MM.1S (cell line): ENCODE measurements at places on chromosomes 5 and 9.
A peak's percentile ranks its signal among the peaks of the same experiment; 100 is the strongest.

DNA sequence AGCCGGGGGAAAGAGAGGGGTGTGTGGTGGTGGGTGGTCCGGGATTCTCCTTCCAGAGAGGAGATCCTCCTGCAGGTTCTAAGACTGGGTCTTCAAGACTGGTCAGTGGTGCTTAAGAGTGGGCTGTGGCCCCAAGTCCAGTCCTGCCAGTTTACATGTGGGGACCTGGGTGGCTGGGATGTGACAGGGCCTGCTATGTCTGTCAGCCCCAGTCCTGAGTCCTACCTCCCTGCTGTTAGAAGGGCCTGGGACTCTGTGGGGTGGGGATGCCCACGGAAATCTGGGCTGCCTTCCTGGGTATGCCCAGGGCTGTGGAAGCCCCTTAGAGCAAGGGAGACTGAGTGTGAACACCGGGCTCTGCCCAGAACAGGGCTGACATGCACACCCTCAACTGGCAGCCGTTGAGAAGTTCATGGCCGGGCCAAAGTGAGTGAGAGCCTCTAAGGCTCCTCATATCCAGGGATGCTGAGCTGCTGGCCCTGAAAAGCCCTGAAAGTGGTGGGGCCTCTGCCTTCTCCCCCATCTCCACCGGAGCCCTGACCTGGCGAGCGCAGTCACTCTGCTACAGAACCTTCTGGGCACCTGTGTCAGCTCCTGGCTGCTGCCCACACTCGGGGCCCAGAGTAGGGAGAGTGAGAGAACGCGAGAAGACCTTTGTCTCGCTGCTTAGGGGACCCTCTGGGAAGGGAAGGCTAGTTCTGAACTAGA lies 1.7 kb downstream of the PHF2 start:
- peak overlapping the region; percentile 68 for H3K4me3 ChIP-seq
- H3K27ac ChIP-seq, result no peak overlapping the region
- no peaks in the 10 kb centered on the region for H3K36me3 ChIP-seq
- DNase-seq, result no peak
- no peaks in the 10 kb centered on the region for H3K27me3 ChIP-seq
- H3K4me1 ChIP-seq, result peaks cover 6% of the 10 kb centered on the region; the same call in 1 of the 2 replicates

- no peak for DNase-seq
- H3K36me3 ChIP-seq, result no peaks in the 10 kb centered on the region
- H3K27me3 ChIP-seq, result no peaks in the 10 kb centered on the region
- no peaks in the 10 kb centered on the region for H3K4me1 ChIP-seq
- no peak overlapping the region for H3K4me3 ChIP-seq
Measured at GRCh38 chr5:104706600-104706999, 1144.0 kb upstream of the NUDT12 start.

DNA sequence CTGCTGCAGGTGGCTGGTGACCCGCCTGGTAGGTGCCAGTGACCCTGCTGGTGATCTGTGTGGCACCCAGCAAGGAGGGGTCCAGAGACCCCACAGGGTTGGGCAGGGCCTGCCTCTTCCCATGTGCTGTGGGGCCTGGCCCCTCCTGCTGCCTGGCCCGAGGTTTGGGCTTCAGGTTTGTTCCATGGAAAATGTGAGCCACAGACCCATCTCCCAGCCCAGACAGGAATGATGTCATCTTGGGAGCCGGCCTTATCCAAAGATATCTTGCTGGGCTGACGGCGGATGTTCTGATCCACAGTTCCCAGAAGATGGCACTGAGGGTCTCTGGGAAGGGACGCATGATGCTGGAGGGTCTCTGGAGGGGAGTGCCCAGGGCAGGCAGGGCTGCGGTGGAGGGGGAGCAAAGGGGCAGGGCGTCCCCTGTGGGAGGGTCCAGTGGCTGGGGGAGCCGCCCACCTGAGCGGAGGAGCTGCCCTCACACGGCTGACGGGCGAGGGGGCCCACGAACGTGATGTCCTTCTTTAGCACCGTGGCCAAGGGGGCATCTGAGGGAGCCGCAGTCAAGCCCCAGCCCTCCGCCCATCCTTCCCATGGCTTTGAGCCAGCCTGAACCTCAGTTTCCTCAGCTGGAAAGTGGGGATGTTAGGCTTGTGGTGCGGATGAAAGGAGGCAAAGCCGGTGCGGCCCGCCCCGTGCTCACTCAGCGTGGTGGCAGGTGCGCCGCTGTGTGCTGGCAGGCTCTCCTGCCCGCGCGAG lies 68.1 kb downstream of the COL5A1 start:
- no peak overlapping the region for H3K27ac ChIP-seq
- no peaks in the 10 kb centered on the region for H3K36me3 ChIP-seq
- H3K4me1 ChIP-seq, result no peaks in the 10 kb centered on the region
- H3K27me3 ChIP-seq, result peaks cover 68% of the 10 kb centered on the region

GRCh38 chr9:85215416-85215815 lies 526.3 kb downstream of the AGTPBP1 start:
- H3K27me3 ChIP-seq, result no peaks in the 10 kb centered on the region
- H3K27ac ChIP-seq, result no peak overlapping the region
- H3K36me3 ChIP-seq, result no peaks in the 10 kb centered on the region

- H3K36me3 ChIP-seq, result no peaks in the 10 kb centered on the region
- H3K27ac ChIP-seq, result no peak overlapping the region
- H3K4me3 ChIP-seq, result no peak overlapping the region
- no peak for DNase-seq
Measured at GRCh38 chr5:78109891-78110324, 184.6 kb downstream of the AP3B1 start.

GRCh38 chr5:58182287-58182841 lies 277.5 kb downstream of the PLK2 start:
- no peaks in the 10 kb centered on the region for H3K36me3 ChIP-seq
- H3K27ac ChIP-seq, result no peak overlapping the region
- H3K4me1 ChIP-seq, result no peaks in the 10 kb centered on the region

DNA sequence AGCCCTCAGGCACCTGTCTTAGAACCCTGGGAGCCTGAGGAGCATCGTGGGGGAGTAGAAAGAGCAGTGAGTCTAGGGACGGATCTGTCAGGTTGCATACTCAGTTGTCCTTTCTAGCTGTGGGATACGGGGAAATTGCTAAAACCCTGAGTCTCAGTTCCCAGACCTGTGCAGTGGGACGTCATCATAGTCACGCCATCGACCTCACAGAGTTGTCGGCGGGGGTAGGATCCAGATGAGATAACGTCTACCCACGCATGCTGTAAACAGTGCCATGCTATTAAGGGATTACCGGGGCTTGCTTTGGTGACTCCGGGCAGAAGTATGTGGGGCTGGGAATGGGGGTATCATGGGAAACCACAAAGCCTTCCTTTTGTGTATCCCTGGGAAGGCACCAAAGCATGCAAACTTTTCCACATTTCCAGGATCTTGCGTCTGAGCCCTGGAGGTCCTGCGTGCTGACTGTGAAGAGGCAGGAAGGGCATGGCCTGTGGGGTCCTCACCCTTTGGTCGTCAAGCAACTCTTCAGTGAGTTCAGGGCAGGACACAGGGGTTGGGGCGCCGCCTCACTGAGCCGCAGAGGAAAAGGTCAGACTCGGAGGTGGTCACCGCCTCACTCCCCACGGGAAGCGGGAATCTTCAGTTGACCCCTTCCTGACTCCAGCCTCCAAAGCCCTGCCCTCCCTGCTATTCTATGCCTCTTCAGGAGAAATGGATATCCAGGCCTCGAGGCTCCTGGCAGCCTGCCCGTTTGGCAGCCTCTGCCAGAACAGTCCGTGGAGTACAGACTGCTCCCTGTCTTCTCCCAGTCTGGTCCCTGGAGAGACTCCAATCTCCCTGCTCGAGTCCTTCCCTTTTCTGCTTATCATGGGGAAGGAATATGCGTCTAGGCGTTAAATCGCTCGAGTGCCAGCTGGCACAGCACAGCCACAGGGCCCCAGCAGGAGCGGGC lies 186.8 kb upstream of the KLF9 start:
- H3K36me3 ChIP-seq, result no peaks in the 10 kb centered on the region
- no peak overlapping the region for H3K27ac ChIP-seq
- peaks cover 7% of the 10 kb centered on the region for H3K4me1 ChIP-seq
- H3K27me3 ChIP-seq, result no peaks in the 10 kb centered on the region

- H3K36me3 ChIP-seq, result no peaks in the 10 kb centered on the region
- no peak overlapping the region for H3K4me3 ChIP-seq
- H3K27me3 ChIP-seq, result no peaks in the 10 kb centered on the region
- H3K4me1 ChIP-seq, result 0 out of 2 replicates have a peak, but pooled peaks cover 1% of the 10 kb centered on the region
Measured at GRCh38 chr9:133340256-133340655, 4.3 kb upstream of the SURF6 start.

- no peak for DNase-seq
- no peak overlapping the region for H3K4me3 ChIP-seq
- H3K4me1 ChIP-seq, result no peaks in the 10 kb centered on the region
- H3K27me3 ChIP-seq, result no peaks in the 10 kb centered on the region
Measured at GRCh38 chr5:119016125-119016774, 27.9 kb upstream of the DTWD2 start.

GRCh38 chr9:550333-550732 lies 291.2 kb upstream of the DMRT1 start:
- H3K4me3 ChIP-seq, result no peak overlapping the region
- H3K4me1 ChIP-seq, result no peaks in the 10 kb centered on the region
- H3K27me3 ChIP-seq, result no peaks in the 10 kb centered on the region
- H3K36me3 ChIP-seq, result no peaks in the 10 kb centered on the region
- H3K27ac ChIP-seq, result no peak overlapping the region
- no peak for DNase-seq

- no peak for DNase-seq
- H3K27ac ChIP-seq, result no peak overlapping the region
- H3K4me3 ChIP-seq, result no peak overlapping the region
Measured at GRCh38 chr9:85040146-85040545, 370.6 kb downstream of the NTRK2 start.
